BJ (cell line): ENCODE measurements at places on chromosomes 1 and 21.

DNA sequence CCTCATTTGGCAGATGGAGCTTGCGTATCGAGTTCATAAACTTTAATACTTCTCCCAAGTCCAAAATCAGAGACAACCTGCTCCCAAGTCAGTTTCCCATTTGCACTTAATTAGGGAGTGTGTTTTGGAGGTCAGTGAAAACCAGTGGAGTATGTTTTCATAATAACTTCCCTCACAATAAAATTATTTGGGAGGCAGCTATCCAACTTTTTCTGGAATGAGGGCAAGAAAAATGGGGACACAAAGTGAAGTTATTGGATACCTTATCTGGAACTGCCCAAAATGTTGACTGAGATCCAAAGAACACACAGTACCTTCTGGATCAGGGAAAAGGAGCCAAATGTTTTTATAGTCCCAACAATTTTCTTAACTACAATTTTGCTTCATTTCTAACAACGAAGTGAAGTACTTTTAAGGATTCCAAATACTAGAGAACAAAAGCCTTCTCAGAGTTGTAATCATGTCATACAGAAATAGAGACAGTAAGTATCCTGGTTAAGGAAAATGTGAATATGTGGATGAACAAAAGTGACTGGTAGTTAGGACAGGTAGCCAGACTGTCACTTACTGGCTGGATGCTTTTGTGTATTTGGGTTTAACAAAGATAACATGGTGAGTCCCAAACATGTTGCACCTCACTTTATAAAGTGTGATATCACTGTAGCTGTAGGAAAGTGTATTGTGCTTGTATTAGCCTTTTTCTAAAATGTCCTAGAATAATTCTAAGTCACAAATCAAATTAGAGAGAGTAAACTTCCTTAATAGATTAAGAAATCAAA is 325.0 kb downstream of the HLX start:
- no peak for DNase-seq

DNA sequence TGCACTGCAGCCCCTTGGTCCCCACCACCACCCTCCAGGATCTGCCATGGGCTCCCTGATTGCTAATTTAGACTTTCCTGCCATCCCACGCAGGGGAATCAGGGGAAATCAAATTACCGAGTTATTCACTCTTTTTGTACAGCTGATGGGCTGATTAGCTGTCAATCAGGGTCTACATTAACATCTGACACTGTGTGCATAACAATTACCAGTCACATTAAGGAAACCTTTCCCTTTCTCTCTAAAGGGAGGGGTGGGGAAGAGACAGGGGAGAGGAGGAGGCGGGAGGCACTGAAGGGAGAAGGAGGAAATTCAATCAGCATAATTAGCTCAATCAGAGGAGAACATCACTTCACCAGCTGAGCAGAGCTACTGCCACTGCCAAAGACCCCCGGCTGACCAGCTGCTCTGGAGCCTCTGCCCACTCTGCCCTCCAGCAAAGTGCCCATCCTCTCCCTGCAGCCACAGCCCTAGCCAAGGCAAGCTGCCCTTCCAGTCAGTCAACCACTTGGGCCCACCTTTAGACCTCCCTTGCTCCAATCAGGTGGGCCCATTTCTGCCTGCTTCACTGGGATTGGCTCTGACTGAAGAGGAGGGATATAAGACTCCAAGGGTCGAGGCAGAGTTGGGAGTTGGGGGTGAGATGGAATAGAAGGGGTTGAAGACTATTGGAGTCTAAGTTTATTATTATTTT is 199.3 kb upstream of the ZC3H12A start:
- no peak for DNase-seq

DNA sequence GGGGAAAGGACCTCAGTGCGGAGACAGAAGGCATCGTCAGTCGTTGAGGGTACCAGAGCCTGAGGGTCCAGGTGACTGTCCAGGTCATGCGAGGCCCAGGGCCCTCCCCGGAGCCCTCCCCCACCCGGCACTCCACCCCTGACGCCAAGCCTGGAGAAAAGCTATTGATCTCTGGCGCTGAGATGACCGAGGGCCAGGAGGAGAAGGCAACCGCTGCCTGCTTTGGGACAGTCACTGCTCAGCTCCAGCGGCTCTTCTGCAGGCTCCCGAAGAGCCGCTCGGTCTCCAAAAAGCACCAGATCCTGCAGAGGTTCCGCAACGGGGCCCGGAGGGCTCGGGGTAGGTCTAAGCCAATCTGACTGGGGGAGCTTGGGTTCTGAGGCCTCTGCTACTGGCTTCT is 10.9 kb downstream of the RASSF5 start:
- DNase-seq, result no peak

DNA sequence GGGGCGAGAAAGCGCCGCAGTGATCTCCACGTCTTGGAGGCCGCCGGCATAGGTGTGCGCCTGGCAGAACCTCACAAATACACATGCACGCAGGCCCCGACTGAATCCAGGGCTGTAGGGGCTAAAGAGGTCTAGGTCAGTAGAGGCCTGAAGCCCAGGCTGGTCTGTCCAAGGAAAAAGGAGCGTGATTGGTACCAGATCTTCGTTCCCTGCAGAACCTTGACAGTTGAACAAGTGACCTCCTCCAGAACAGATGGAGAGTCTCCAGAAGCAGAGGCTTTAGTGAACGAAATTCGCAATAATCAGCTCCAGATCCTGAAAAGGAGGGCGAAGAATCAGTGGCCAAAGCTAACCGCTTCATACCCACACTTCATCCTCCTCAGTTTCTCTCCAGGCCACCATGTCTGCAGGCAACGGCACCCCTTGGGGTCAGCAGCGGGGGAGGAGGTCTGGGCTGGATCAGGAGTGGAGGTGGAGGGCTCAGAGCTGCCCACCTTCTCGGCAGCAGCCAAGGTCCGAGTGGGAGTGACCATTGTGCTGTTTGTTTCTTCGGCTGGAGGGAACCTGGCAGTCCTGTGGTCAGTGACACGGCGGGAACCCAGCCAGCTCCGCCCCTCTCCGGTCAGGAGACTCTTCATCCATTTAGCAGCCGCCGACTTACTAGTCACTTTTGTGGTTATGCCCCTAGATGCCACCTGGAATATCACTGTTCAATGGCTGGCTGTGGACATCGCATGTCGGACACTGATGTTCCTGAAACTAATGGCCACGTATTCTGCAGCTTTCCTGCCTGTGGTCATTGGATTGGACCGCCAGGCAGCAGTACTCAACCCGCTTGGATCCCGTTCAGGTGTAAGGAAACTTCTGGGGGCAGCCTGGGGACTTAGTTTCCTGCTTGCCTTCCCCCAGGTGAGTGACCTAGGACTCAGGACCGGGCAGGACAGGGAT is 749 bp upstream of the PEX11B start:
- DNase-seq, result no peak

DNA sequence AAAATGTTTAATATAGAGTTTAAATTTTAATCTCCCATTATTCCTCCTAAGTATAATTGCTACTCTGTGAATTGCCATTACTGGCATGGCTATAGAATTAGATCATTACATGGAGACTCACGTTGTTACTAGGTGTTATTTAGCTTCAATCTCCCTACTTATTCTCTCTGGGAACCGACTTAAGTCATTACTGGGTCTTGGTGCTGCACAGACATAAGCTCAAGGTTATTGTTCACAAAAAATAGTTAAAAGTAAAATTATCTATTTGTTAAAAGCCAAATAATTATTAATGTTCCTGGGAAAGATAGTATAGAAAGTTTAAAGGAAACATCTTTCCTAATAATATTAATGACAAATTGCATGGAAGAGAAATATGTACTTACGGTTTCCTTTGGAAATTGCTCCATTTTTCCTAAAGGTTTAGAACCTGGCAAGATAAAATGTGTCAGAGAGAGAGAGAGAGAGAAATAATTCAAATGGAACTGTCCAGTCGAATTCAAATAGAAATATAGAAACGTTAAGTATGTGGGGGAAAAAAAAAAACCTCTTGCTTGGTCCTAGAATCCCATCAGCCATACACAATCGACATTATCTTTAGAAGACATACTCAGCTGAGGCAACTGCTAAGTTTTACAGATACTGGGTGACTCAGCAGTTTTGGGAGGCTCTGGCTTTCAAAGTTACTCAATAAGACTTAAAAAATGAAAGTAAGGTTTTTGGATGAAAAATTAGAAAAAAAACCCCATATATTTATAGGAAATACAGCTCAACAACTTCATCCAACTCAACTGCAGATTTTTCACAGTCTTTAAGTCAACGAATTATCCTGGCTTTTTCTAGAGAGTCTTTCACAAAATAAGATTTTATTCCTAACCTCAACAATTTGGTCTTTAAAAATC is at the start of gene SPTA1:
SPTA1 (minus strand) TSS at position 605 of the 899 bp plus-strand sequence; CDS start at position 407, 198 bp downstream.
- no peak for DNase-seq

DNA sequence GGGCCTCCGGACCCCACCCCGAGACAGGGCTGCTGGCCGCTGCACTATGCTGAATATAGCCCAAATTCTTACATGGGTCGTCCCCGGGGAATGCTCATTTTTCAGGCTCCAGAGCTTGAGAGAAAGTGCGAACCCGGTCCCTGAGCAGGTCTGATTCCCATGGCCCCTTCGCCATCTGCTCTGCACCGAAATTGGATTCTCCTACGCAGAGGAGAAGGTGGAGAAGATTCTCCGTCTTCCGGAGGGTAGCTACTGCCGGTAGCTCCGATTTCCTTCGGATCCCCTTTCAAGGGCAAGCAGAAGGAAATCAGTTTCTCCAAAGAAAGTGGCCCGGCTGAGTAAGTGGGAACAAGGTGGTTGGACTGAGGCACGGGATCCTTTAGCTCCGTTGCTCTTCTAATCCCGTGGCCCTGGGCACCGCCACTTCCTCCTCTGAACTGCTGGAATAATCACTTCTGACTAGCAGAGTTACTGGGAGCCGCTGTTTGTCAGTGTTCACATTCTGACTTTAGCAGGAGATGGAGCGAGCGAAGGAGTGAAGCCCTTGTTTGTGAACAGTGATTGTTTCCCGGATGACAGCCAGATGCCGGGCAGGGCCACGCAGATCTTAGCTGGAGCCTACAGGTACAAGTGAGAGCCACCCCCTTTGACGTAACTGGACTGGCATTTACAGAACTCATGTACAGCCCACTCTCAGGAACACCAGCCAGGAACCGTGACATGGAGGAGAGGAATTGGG is 1.1 kb upstream of the ZNF496 start:
- no peak for DNase-seq

DNA sequence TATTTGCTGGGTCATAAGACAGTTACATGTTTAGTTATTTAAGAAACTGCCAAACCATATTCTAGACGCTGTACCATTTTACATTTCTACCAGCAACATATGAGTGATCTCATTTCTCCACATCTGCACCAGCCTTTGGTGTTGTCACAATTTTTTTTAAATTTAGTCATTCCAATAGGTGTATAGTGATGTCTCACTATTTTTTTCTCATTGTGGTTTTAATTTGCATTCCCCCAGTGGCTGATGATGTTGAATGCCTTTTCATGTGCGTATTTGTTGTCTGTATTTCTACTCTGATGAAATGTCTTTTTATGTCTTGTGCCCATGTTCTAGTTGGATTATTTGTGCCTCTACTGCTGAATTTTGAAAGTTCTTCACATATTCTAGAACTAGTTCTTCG is 38.4 kb downstream of the NFASC start:
- DNase-seq, result no peak

DNA sequence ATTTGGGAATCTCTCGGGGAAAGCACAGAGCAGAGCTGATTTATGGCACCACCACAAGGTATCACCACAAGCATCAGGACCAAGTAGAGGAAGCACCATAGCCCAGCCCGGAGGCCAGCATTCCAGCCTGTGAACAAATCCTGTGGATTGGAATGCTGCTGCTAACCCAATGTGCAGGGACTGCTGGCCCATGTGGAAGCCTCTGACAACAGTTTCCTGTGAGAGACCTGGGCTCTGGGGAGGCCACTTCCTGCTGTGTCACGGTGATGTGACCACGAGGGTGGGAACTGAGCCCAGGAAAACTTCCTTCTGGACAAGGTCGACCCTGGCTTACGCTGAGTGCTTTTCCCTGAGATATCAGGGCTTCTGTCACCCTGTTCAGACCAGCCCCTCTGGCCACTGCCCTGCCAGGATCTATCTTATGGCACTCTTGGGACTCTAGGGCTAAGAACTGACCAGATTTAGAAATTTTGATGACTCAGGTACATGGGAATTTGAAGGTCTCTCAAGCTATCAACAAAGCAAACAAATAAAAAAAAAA is 88.3 kb upstream of the NGF start:
- peak; percentile 88 for DNase-seq

DNA sequence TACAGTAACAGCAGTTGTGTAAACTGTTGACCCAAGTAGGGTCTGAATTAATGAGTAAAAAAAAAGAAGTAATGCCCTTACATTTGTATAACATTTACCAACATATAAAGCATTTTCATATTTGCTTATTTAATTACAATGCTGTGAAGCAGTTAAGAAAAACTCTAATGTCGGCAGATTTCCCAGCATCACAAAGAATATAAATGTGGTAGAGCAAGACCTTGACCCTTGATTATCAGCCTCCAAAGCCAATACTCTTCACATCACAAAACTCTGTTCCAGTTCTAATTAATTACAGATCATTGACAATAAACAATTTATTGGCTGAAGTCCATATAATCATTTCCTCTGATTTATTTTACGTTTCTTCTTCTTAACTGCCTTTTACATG is 130.2 kb downstream of the DUSP10 start:
- no peak for DNase-seq
